ENCODE measurements at places on chromosomes 3 and 15. TPM values are rescaled to one million over a fixed set of nuclear protein-coding genes. Genes with fewer than 3 reads are reported as not detected.
A peak's percentile ranks its signal among the peaks of the same experiment; 100 is the strongest.

The PPP2R3A gene
- total RNA-seq, result 22.5 TPM

The NSUN3 gene
- 12.8 TPM for total RNA-seq

The UBAP1L gene
- 3.0 TPM for total RNA-seq

The CPNE9 gene
- total RNA-seq, result not detected

DNA sequence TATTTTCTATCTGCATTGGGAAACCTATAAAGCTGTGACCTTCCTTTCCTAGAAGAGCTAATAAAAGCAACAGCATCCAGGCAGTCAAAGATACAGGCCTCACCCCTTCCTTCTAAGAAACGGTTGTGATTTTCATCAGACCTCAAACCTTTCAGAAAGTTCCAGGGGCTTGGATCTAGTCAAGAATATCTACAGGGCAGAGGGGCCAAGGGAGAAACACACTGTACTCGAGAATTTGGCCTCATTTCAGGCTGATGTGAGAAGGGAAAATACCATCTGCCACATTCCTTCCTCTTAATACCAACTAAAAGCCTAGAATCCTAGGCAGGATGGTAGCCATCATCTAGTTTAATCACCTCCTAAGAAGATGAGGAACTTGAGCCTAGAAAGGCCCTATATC, 24.5 kb upstream of the BCL6 start:
- H3K4me1 ChIP-seq, result no peaks in the 10 kb centered on the region
- H3K4me3 ChIP-seq, result no peak overlapping the region
- no peaks in the 10 kb centered on the region for H3K36me3 ChIP-seq
- no peaks in the 10 kb centered on the region for H3K27me3 ChIP-seq
- H3K27ac ChIP-seq, result no peak overlapping the region

GRCh38 chr3:169509359-169509758, 154.2 kb downstream of the MECOM start:
- no peaks in the 10 kb centered on the region for H3K36me3 ChIP-seq
- ATAC-seq, result no peak
- no peak overlapping the region for H3K4me3 ChIP-seq
- H3K4me1 ChIP-seq, result no peaks in the 10 kb centered on the region

- H3K4me1 ChIP-seq, result no peaks in the 10 kb centered on the region
- H3K27me3 ChIP-seq, result peaks cover 14% of the 10 kb centered on the region
- H3K4me3 ChIP-seq, result no peak overlapping the region
- no peaks in the 10 kb centered on the region for H3K36me3 ChIP-seq
These were observed 47.8 kb downstream of the LRRK1 start for GRCh38 chr15:100966997-100967396.

DNA sequence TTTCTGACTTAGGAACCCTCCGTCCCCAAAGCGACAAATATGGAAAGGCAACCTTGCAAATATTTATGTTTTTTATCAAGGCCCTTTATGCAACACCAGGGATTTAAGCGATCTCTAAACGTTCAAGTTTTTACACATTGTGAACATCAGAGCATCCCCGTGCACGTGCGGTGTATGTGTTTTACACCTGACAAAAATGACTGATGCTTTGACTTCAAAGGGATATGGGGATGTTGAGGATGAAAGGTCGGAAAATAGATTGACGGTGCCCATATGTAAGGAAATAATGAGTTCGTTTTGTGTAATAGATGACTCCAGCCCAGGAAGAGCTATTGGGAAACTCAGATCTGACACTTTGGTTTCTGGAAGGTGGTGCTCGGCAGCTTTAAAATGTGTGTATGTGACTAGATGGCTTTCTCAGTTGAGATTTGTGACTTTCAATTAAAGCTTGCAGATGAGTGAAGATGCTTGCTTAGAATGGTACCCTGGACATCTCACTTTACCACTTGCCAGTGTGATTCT, 866 bp downstream of the SLC49A4 start:
- no peak for ATAC-seq
- no peaks in the 10 kb centered on the region for H3K36me3 ChIP-seq
- peaks cover 56% of the 10 kb centered on the region for H3K4me1 ChIP-seq
- no peaks in the 10 kb centered on the region for H3K27me3 ChIP-seq

GRCh38 chr15:40054605-40054854, 15.5 kb upstream of the SRP14 start:
- H3K27me3 ChIP-seq, result no peaks in the 10 kb centered on the region
- no peak for ATAC-seq
- H3K4me1 ChIP-seq, result peaks cover 16% of the 10 kb centered on the region
- peaks cover 21% of the 10 kb centered on the region for H3K36me3 ChIP-seq

- H3K4me3 ChIP-seq, result no peak overlapping the region
- no peak for ATAC-seq
- H3K36me3 ChIP-seq, result no peaks in the 10 kb centered on the region
- no peak overlapping the region for H3K27ac ChIP-seq
- peaks cover 5% of the 10 kb centered on the region for H3K27me3 ChIP-seq
- H3K4me1 ChIP-seq, result no peaks in the 10 kb centered on the region
These were observed 170.6 kb downstream of the MINAR1 start for GRCh38 chr15:79602731-79603130.

- H3K4me1 ChIP-seq, result no peaks in the 10 kb centered on the region
- no peak overlapping the region for H3K27ac ChIP-seq
- no peak overlapping the region for H3K4me3 ChIP-seq
- no peaks in the 10 kb centered on the region for H3K36me3 ChIP-seq
These were observed 9.7 kb upstream of the PTPN23 start for GRCh38 chr3:47370887-47371697.

DNA sequence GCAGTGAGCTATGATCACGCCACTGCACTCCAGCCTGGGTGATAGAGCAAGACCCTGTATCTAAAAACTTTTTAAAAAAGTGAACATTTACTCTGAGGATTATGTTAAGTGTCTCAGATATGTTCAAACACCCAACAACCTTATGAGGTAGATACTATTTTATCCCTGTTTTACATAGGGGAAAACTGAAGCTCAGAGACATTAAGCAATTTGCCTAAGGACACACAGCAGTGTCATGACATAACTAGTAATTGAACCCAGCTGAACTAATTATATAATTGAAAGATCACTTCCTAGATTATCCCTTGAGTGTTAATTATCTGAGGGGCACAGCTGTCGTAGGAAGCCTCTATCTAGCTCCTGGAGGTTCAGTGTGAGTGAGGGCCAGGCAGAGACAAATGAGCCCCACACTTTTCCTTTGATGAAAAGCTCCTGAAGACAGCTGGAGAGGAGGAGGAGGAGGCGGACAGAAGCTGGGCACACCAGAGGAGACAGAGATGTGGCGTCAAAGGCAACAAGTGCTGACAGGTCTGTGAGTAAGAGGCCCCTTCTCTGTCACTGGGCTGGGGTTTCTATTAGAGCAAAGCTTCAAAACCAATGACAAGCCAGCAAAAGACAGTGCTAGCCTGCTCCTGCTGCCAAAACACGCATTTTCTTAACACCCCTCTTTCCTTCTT, 20.5 kb downstream of the TRH start:
- no peak overlapping the region for H3K27ac ChIP-seq
- H3K36me3 ChIP-seq, result no peaks in the 10 kb centered on the region
- peaks cover 25% of the 10 kb centered on the region for H3K27me3 ChIP-seq
- no peak overlapping the region for H3K4me3 ChIP-seq
- ATAC-seq, result no peak

DNA sequence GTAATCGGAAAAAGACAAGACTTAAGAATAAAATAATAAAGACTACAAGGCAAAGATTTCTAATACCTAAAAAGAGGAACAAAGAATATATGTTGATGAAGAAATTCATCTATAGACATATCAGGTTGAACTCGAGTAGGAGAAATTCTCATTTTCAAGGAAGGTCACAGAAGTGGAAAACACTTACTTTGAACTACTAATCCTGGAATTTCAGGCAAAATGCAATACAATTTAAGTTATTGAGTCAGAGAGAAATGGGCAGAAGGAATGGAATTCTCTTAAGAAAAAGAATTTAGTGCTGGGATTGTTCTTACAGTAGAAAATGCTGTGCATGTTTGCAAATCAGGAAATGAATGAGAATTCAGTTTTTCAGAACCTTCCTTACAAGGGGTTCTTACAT, 135.9 kb upstream of the TGFBR2 start:
- no peaks in the 10 kb centered on the region for H3K27me3 ChIP-seq
- H3K4me3 ChIP-seq, result no peak overlapping the region
- H3K27ac ChIP-seq, result no peak overlapping the region
- H3K4me1 ChIP-seq, result peaks cover 5% of the 10 kb centered on the region

GRCh38 chr3:194485881-194486539, 792 bp downstream of the ATP13A3 start:
- peak overlapping the region; percentile 66 for H3K4me3 ChIP-seq
- H3K4me1 ChIP-seq, result peaks cover 57% of the 10 kb centered on the region
- H3K36me3 ChIP-seq, result no peaks in the 10 kb centered on the region
- no peaks in the 10 kb centered on the region for H3K27me3 ChIP-seq
- ATAC-seq, result peak; percentile 39

- H3K27me3 ChIP-seq, result peaks cover 17% of the 10 kb centered on the region
- no peak for ATAC-seq
- no peak overlapping the region for H3K27ac ChIP-seq
- no peaks in the 10 kb centered on the region for H3K36me3 ChIP-seq
- no peak overlapping the region for H3K4me3 ChIP-seq
These were observed 8.9 kb downstream of the FAM3D start for GRCh38 chr3:58657571-58658141.

DNA sequence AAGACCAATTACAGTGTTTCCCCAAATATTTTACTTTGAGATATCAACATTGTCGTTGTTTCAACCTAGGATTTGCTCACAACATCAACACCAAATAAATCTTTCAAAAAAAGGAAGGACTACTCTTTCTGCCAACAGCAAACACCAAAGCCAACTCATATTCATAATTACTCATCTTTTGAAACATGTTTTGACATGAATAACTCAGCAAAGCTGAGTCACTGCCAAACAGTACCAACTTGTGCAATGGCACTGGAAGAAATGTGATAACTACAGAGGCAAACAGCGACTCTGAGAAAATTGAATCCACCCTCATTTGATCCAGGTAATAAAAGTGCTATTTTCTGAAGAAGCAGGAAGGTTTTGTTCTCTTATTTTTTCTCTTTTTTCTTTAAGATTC, 67.2 kb downstream of the PEX5L start:
- no peak overlapping the region for H3K4me3 ChIP-seq
- peaks cover 11% of the 10 kb centered on the region for H3K27me3 ChIP-seq
- H3K36me3 ChIP-seq, result no peaks in the 10 kb centered on the region

DNA sequence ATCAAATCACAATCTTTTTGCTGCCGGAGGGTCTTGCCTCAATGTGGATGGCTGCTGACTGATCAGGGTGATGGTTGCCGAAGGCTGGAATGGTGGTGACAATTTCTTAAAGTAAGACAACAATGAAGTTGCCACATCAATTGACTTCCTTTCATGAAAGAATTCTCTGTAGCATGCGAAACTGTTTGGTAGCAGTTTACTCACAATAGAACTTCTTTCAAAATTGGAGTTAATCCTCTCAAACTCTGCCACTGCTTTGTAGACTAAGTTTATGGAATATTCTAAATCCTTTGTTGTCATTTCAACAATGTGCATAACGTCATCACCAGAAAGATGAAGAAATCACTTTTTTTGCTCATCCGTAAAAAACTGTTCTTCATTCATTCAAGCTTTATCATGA, 65.8 kb downstream of the B3GNT5 start:
- ATAC-seq, result no peak
- H3K27ac ChIP-seq, result no peak overlapping the region
- no peaks in the 10 kb centered on the region for H3K27me3 ChIP-seq
- no peaks in the 10 kb centered on the region for H3K4me1 ChIP-seq
- H3K4me3 ChIP-seq, result no peak overlapping the region
- no peaks in the 10 kb centered on the region for H3K36me3 ChIP-seq

- no peaks in the 10 kb centered on the region for H3K36me3 ChIP-seq
- no peak for ATAC-seq
- H3K4me1 ChIP-seq, result peaks cover 21% of the 10 kb centered on the region
- H3K4me3 ChIP-seq, result no peak overlapping the region
These were observed 11.7 kb upstream of the RARRES1 start for GRCh38 chr3:158743664-158744566.

GRCh38 chr3:11276901-11277300, 4.7 kb downstream of the ATG7 start:
- H3K27me3 ChIP-seq, result no peaks in the 10 kb centered on the region
- no peak for ATAC-seq
- peaks cover 34% of the 10 kb centered on the region for H3K36me3 ChIP-seq
- H3K4me3 ChIP-seq, result no peak overlapping the region

Data from gastroesophageal sphincter (tissue), 4 donors.